ENCODE measurements at places on chromosomes 5 and 9. TPM values are rescaled to one million over a fixed set of nuclear protein-coding genes. Genes with fewer than 3 reads are reported as not detected.

DNA sequence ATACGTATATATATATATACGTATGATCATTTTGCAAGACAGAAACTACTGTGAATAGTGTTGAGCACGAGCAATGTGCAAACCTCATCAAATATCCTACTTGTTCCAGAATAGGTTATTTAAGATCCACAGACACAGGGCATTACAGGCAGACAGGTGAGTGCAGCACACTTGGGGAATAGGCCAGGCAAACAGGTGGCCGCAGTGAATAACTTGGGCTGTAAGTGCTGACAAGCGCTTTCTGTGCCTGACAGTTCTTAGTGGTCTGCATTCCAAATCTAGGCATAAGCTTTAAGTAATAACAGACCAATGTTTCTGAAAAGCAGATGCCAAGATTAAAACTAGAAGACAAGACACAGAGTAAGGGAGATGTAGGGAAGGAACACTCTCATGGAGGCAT lies 77.9 kb downstream of the LHFPL2 start:
- no peaks in the 10 kb centered on the region for H3K36me3 ChIP-seq
- H3K27me3 ChIP-seq, result no peaks in the 10 kb centered on the region
- no peak for DNase-seq
- H3K27ac ChIP-seq, result no peak overlapping the region

DNA sequence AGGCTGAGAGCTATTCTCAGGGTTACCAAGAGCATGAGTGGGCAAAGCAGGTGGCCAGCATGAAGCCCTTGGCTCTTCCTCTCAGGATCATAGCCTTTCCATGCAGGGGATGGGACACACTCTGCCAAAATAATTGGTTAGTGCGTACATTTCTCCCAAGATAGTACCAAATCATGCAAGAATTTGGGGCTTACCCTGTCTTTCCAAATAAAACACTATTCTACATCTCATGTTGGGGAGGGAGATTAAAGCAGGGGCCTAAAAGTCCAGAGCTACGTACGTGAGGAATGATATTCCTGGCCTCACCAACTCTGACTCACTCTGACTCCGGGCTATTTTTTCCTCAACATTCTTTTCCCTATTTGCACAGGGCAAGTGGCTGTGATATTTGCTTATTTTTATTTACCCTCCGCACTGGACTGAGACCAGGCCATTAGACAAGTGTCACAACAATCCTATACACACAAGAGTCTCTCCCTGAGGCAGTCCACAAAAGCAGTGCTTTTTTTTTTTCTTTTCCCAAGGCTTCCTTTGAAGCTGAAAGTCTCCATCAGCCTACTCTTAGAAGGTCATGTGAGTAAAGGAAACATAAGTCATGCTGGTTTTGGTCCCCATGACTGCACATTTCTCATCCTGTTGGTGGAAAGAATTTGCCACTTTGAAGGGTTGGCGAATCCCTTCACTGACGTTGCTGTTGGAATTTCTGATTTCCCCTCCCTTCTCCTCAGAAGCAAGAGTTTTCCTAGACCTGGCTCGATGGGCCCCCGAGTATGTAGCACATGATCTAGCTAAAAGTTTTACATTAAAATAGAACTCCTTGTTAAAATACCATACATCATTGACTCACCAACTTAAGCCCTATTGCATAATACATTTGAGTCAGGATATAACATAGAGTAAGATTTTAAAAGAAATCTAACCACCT lies 40.0 kb downstream of the TMEM252 start:
- peak overlapping the region; percentile 69 for H3K27ac ChIP-seq
- no peak overlapping the region for H3K4me3 ChIP-seq
- no peaks in the 10 kb centered on the region for H3K36me3 ChIP-seq
- no peaks in the 10 kb centered on the region for H3K4me1 ChIP-seq
- no peaks in the 10 kb centered on the region for H3K27me3 ChIP-seq

DNA sequence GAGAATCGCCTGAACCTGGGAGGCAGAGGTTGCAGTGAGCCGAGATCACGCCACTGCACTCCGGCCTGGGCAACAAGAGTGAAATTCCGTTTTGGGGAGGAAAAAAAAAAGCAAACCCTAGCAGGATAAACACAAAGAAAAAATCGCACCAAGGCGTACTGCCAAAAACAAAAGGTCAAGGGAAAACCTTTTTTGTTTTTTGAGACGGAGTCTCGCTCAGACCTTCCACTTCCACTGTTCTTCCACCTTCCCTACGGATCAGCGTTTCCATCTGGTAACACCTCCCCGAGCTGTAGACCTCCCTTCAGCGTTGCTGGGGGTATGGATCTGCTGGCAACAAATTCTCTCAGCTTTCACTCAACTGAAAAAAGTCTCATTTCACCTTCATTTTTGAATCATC lies 20.1 kb upstream of the FCN2 start:
- no peak for DNase-seq
- no peak overlapping the region for H3K4me3 ChIP-seq
- H3K4me1 ChIP-seq, result no peaks in the 10 kb centered on the region
- no peak overlapping the region for H3K27ac ChIP-seq
- H3K27me3 ChIP-seq, result no peaks in the 10 kb centered on the region
- no peaks in the 10 kb centered on the region for H3K36me3 ChIP-seq

The CMYA5 gene
- total RNA-seq, result 3.1 TPM

The BARHL1 gene
- total RNA-seq, result not detected

The ELOVL7 gene
- 34.3 TPM for total RNA-seq
